BJ (cell line): ENCODE measurements at places on chromosomes 2 and 18. TPM values are rescaled to one million over a fixed set of nuclear protein-coding genes. Genes with fewer than 3 reads are reported as not detected.

EDAR gene
- not detected in 2 replicates for polyA plus RNA-seq

GRCh38 chr2:69036926-69037325 lies 23.9 kb downstream of the ANTXR1 start:
- DNase-seq: no peak

DNA sequence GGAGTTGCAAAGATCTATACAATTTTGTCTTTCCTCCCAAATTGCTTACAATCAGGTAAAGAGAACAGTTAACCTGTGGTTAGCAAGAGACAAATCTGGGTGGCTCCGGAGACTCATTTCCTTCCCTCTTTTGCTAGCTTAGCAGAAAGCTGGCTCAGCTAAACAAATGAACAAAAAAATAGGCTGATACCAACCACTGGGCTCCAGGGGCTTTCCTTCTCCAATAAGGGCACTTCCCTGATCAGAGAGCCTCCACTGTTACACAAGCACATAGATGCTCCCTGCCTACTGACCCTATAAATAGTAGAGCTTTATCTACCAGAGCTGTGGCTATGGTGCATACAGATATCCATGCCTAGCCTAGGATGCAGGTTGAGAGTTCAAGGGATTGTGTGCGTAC lies 90.1 kb upstream of the ARL5A start:
- no peak for DNase-seq

DNA sequence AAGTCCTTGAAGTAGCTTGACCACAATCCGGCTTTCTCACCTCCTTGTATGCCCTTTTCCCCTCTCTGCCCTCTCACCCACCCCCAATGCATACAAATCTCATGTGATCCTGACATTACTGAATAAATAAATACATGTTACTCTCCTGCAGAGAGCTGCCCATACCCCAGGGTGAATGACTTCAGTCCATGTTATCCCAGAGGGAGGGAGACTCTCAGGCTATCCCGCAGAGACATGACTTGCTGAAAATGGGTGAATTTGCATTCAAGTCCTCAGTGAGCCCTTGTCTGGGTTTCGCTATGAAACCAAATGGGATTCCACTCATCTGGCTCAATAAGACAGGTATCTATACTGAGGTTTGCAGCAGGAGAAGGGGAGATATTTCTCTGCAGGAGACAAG lies 168.5 kb downstream of the FHOD3 start:
- DNase-seq: no peak

DNA sequence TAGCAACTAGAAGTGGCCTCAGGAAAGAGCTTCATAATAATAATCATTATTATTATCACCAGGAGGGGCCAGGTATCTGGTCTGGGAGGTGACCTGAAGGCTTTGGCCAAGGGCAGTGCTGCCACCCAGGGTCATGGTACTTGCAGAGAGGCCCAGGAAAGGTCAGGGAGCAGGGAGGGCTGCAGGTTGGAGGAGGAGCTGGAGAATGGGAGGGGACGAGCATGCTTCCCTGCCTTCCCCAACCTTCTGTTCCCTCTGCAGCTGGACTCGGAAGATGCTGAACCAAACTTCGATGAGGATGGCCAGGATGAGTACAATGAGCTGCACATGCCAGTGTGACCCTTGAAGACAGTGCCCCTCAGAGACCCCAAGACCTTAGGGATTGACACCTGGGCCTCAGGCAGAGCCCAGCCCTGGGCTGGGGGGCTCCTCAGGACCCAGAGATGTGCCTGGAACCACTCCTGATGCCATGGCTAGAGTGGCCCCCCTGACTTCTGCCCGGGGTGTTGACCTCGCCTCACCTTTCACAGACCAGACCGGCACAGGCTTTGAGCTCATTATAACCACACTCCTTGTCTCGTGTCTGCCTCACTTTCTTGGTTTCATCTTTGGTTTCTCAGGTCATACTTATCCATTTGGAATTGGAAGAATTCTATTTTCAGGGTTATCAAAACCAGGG lies 14.1 kb downstream of the SLC4A3 start:
- no peak for DNase-seq
